Activated naive CD8-positive, alpha-beta T cell treated with anti-CD3 and anti-CD28 coated beads for 36 hours (primary cell): ENCODE measurements at places on chromosomes 2 and 18.
A peak's percentile ranks its signal among the peaks of the same experiment; 100 is the strongest.

GRCh38 chr18:58529714-58530354 lies 99.1 kb downstream of the ALPK2 start:
- DNase-seq = peak; percentile 62

DNA sequence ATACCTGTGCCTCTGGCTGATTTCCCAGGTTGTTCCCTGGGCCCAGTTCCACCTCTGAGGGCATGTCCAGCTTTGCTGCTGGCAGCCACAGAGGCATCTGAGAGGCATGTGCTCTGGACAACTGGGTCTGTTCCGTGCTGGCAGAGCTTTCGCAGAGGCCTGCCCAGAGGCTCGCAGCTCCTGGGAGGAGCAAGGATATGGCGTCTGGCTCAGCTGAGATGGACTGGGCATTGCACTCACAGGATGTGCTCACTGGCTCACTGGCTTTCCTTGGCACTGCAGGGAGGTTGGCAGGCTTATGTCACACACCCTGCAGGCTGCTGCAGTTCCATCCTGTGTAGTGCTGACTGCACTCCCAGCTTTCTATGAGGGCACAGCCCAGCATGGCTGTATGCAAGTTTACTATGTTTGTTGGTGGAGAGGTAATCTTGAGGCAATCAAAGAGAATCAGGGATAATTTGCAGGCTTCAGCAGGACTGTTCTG lies 172.3 kb downstream of the PRKCE start:
- DNase-seq = no peak

GRCh38 chr2:174014011-174014698 lies 49.0 kb upstream of the SP3 start:
- no peak for DNase-seq

DNA sequence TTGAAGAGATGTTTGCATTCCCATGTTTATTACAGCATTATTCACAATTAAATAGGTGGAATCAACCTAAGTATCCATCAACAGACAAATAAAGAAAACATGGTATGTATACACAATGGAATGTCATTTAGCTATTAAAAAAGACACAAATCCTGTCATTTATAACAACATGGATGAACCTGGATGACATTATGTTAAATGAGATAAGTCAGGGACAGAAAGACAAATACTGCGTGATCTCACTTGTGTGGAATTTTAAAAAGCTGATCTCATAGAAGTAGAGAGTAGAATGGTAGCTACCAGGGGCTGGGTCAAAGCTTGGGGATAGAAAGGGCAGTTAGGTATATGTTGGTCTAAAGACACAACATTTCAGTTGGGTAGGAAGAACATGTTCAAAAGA lies 376.3 kb downstream of the EPHA4 start:
- DNase-seq = no peak

DNA sequence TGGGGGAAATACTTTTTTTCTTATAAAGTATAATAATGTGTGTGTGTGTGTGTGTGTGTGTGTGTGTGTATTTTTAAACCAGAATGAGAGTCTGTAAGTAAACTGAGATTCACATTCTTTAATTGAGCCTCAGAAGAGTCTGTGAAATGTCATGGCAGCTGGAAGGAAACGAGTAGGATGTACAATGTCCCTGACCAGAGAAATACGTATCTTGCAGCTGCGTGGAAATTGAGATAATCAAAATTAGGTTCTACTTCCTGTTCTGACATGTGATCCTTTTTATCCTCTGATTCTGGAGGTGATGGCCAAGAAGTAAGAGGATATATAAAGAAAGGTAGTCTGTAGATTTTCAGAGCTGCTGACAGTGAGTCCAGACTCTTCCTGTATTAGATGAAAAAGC lies 50.0 kb downstream of the SH3RF3 start:
- DNase-seq = no peak

DNA sequence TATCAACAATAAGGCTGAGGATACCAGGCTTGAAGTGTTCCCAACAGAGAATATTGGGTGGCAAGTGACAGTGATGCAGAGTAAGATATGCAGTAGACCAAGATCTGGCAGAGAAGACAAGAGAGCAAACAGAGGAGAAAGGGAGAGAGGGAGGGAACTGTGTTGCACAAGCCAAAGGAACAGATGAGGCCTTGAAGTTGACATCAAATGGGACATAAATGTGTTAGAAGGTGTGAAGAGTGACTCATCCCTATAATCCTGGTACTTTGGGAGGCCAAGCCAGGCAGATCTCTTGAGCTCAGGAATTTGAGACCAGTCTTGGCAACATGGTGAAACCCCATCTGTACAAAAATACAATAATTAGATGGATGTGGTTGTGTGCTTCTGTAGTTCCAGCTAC lies 342.9 kb downstream of the PARD3B start:
- no peak for DNase-seq

GRCh38 chr2:1309507-1309906 lies 103.8 kb upstream of the TPO start:
- no peak for DNase-seq
